ENCODE measurements at places on chromosomes 3 and 15.

GRCh38 chr15:39025321-39025720 lies 460.7 kb upstream of the RASGRP1 start:
- peak; percentile 31 for DNase-seq

DNA sequence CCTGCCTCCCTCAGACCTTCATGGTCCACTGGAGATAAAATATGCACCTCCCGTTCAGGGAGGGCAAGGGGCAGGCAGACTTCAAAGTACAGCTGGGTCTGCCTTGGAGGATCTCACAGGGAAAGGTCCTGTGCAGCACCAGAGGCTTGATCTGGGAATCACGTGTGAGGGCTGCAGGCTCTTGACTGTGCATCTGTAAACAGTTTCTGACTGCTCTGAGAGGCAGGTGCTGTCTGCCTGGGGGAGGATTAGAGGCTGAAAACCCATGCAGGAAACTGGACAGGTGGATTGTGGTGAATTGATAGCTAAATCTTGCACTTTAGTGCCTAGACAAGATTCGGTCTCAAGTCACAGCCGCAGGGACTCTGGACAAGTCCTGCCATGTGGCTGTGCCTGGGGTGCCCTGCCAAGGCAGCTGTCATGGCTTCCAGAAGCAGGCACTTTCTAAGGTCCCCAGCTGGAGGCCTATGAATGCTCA lies 239.3 kb downstream of the EPHB1 start:
- DNase-seq: peak; percentile 27

GRCh38 chr3:194485468-194485880 lies 1.3 kb downstream of the ATP13A3 start:
- DNase-seq: peak; percentile 52

- no peak for DNase-seq
Observed at GRCh38 chr15:40252141-40252437, 13.2 kb downstream of the PAK6 start.

GRCh38 chr15:100141311-100142001 lies 200.3 kb downstream of the ADAMTS17 start:
- DNase-seq: no peak

DNA sequence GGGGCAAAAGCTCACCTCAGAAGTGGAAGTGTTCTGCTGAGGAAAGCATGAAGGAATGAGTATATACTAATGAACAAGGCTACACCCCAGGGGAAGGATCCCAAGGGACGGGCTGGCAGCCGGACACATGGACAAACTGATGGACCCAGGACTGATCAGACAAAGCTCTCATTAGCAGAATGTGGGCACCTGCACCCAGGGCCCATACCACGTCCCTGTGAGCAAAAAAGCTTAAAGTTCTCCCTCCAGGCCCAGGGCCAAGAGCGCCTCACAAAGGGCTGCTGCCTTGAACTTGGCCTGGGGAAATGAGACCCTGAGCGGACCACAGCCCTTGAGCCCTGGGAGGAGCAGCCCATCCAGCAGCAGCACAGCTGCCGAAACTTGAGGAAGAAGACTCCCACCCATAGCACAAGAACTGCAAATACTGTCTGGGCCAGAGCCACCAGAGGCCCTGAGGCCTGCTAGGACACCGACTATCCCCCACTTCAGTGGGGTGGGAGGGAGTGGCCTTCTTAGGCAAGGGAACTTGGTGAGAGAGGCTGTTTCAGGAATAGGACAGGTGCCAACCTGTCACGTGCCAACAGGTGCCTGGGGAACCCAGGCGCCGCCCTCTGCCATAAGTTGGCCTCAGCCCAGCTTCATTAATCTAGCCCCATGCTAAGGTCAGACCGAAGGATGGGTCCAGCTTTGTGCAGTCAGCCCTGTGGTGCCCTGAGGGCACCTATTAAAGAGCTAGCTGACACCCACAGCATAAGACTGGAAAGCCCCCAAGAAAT lies 2.3 kb upstream of the GMPPB start:
- no peak for DNase-seq

DNA sequence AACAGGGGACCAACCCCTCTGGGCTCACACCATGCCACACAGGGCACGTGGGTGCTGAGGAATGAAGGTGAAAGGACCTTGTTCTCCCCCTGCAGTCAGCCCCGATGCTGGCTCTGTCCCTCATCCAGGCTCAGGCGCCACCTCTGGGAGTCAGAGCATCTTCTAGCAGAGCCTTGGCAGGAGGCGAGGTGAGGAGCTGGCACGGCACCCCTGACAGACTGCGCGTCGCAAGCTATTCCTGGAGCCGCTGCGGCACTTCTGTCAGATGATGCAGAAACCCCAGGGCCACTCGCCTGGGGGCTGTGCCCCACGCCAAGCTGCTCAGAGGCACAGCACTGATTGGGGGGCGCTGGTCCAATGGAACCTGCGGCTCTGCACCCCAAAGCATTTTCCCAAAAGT lies 62.0 kb downstream of the MGLL start:
- DNase-seq: no peak

DNA sequence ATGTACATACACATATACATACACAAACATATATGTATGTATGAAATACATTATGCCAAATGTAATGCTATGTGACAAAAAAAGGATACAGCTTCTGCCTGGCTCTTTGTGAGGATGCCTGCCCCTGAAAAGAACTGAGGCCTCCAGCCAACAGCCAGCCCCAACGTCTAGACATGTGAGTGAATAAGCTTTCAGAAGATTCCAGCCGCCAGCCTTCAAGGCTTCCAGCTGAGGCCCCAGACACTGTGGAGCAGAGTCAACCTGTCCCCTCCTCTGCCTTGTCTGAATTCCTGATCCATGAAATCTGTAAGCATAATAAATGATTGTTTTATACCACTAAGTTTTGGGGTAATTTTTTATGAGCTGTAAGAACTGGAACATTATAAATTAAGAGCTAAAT lies 24.7 kb downstream of the GXYLT2 start:
- DNase-seq: no peak

- DNase-seq: no peak
Observed at GRCh38 chr3:27085829-27086730, 283.1 kb downstream of the NEK10 start.

DNA sequence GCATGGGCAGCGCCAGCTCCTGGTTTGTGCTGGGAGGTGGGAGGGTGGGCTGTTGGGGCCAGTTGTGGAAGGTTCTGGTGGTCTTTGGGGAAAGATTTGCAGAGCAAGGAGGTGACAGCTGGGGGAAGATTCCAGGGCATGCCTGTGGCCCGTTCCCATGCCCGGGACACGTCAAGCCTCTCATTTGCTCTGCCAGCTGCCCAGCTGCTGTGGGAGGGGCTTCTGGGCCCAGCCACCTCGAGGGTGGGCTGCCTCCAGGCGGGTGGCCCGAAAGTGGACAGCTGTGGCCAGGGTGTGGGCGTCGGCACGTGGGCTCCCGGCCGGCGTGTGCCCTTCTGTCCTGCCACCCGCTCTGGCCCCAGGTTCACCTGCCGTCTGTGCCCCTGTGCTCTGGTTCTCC lies 17.2 kb downstream of the PLXNA1 start:
- DNase-seq: no peak

- DNase-seq: peak; percentile 94
Observed at GRCh38 chr15:90594301-90594738, 64.6 kb downstream of the CRTC3 start.

GRCh38 chr15:99155961-99156443 lies 51.1 kb downstream of the SYNM start:
- no peak for DNase-seq

GRCh38 chr15:58462973-58463663 lies 31.3 kb downstream of the LIPC start:
- DNase-seq: no peak

DNA sequence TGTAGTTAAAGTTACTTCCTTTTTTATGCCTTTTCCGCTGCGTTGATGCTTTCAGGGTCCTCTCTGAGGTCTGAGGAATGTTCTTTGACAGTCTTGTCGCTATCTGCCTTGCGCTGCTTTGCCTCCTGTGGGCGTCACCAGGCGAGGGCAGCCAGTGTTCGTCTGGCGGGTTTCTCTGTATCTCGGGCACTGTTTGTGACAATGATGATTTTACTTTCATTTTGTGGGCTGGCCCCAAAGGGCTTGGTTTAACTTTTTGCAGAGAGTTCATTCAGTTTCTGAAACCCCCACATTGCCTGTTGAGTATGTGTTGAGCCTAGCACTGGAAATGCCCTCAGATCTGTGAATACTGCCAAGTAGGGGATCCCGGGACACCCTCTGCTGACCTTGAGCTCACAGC lies 24.6 kb upstream of the SACM1L start:
- peak; percentile 92 for DNase-seq

GRCh38 chr15:69673291-69673881 lies 220.8 kb downstream of the RPLP1 start:
- no peak for DNase-seq

- DNase-seq: no peak
Observed at GRCh38 chr3:169923189-169923588, 11.8 kb downstream of the SAMD7 start.

DNA sequence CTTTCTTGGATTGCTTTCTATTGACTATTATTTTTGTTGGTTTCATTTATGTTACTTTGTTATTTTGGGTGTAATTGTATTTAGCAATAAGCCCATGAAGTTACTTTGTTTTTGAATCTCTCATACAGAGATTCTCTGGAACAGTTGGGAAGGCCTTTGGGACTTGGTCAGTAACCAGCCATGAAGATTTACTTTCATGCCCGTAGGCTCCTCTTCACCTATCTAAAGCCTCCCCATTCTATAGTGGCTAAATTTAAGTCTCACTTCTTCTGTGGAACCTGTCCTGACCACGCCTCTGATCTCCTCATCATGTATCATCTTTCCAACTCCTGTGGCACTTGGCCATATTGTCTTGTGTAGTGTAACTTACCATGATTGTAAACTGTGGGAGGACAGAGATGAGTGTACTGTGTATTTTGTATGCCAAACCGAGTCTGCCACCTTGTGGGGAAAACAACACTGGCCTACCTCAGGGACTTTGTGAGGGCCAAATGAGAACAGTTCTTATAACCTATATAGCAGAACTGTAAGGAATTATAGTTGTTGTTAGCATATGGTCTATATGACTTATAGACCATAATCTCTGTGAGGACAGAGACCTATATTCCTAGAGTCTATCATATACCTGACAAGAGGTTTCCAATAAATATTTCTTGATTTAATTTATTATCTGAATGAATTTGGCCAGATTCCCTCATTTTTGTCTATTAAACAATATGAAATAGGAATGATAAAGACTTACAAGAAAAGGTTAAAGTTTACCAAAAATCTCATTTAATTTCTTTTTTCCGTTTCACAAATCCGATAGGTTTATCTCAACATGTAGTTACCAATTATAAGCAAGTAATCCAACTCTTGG lies 75.0 kb downstream of the STARD9 start:
- peak; percentile 92 for DNase-seq

DNA sequence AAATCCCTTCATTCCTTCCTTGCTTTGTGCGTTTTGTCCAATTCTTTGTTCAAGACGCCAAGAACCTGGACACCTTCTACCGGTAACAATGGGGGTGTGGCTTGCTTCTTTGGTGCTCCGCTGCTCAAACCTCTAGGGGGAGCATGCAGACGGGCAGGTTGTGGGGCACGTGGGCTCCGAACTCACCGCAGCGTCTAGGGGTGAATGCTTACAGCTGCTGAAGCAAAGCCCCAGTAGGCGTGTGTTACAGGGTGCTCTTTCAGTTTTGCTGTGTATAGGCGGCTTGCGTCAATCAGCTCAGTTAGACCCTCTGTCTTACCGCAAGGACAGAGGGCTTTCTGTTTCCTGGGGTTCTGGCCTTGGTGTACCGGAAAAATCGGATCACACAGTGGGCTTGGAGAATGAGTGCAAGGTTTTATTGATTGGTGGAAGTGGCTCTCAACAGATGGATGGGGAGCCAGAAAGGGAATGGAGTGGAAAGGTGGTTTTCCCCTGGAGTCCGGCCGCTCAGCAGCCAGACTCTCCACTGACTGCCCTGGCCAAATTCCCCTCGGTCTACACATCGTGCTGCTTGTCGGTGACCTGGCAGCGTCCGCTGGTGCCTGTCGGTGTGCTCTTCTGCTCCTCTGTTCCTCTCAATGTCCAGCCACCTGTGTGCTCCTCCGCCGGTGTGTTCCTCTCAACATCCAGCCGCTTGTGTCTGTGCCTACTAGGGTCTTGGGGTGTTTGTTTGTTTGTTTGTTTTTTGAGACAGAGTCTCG lies 1.2 kb upstream of the LRRC34 start:
- peak; percentile 93 for DNase-seq

GRCh38 chr3:87004883-87005282 lies 13.9 kb upstream of the VGLL3 start:
- DNase-seq: no peak

DNA sequence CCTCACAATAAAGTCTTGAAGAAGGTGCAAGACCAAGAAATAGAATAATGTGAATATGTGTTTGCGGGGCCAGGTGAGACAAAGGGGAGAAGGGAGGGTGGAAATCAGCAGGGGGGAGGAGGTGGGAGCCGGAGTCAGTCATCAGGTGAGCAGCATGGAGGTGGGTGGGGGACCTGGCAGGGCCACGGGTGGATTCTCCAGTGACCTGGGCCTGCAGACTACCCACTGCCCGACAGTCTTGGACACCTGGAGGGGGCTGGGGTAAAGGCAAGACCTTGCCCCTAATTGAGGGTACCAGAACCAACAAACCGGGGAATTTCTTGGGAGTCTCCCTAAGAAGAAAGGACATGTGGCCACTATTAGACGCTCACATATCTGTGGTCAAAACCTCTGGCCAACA lies 95.8 kb downstream of the CHSY1 start:
- DNase-seq: no peak

GRCh38 chr3:87206635-87207034 lies 20.5 kb upstream of the CHMP2B start:
- DNase-seq: no peak

DNA sequence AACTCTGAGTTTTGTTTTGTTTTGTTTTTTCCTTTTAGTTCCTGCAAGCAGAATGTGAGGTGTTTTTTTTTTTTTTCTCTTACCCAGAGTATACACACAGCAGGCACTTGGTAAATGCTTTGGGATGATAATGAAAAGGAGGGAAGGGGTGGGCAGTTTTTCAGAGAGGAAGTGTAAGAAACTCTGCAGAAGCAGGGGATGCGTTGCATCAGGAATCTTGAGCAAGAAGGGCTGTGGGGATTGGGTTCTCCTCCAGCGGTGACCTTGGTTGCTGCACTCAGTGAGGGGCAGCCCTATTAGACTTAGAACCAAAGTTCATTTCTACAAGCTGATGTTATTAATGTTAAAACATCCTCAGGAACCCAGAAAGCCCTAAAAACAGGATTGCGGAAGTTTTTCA lies 32.2 kb upstream of the TMEM158 start:
- DNase-seq: no peak

DNA sequence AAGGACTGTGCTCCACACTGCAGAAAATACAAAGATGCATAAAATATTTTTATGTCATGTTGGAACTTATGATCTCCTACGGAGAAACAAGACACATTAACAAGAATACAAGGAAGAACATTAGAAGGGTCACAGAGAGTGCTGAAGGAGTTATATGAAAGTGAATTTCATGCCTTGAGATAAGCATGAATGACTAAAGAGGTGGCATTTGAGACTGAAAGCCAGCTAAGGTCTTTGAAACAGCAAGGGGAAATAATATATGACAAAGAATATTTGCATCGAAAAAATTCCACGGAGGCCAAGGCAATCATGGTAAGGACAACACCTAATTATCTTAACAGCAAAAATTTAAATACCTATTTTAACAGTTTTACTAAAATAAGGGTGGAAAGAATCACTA lies 12.5 kb downstream of the GSK3B start:
- DNase-seq: no peak

Data from activated CD4-positive, alpha-beta T cell treated with anti-CD3 and anti-CD28 coated beads, Interleukin-2, amount 10 ng/mL, durations not matched to agents 24 days and 14 days (primary cell).